GM13977 (cell line): ENCODE measurements at places on chromosomes 13 and 19.

- DNase-seq: no peak
These were observed 7.4 kb downstream of the SHFL start for GRCh38 chr19:10093295-10094186.

- DNase-seq: no peak
These were observed 52.0 kb upstream of the C13orf46 start for GRCh38 chr13:114025714-114026431.

DNA sequence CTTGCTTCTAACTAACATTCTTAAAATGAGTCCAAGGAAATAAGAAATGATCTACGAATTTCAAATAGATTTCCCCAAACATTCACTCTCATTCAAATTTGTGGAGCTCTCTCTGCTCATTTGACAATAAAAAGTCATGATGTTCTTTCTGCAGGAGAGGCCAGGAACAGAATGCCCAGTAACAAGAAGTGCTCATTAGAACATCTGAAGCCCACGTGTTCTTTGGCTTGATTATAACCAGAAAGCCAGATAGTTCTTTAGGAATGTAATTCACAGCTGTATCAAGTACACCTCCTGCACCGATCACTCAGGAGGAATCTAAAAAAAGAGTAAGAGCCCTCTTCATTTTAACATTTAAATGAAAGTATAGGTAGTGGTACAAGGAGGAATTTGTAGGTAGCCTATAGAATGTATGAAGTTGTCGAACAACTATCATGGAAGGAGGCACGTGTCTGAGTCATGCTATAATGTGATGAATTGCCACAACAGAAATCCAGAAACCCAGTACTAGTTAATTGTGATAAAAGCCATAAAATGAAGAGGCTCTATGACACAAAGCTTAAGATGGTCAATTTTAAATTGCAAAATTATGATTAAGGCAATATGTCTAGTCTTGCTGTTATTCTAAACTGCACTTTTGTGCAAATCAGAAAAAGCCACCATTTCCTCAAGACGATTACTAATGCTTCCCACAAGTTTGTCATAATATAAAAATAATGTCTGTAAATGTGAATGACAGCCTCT, 12.8 kb downstream of the MEDAG start:
- DNase-seq: no peak

- peak; percentile 1 for DNase-seq
These were observed 12.3 kb upstream of the DNMT1 start for GRCh38 chr19:10207026-10207425.

- no peak for DNase-seq
These were observed 869.4 kb downstream of the PCDH17 start for GRCh38 chr13:58500938-58501337.
